GM12865 (cell line): ENCODE measurements at places on chromosomes 12 and 14.

DNA sequence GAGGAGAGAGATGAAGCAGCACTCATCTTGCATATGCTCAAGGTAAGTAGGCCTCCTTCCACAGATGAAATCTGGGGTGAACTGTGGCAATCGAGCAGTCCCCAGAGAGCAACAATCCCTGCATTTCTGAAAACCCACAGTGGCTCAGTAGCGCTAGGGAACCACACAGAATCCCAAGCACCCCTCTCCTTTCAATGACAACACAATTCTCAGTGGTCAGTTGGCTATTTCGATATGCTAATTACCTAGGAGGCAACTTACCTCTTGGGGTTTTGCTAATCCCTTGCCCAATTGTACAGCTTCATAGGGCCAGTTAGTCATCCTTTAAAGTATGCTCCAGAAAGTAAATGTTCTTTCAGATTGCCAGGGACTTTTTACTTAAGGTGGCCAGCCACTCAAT, 1035.7 kb downstream of the BCL11B start:
- peak; percentile 73 for DNase-seq

DNA sequence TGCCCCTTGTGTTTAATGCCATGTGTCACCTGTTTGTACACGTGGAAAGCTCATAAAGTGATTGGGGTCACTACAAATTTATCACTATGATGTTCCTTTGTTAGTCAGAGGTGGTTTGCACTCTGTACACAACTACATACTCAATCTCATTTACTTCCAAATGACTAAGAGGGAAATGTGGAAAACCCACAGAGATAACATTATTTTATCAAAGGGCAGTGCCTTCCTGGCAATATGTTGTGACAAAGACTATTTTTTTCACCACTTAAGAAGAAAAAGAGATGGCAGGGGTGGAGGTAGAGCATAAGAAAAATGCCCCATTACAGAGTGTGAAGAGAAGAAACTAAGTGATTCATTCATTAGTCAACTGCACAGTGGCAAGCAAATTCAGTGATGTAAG, 1064.1 kb upstream of the FLRT2 start:
- no peak for DNase-seq

GRCh38 chr14:96586921-96587822, 85.0 kb downstream of the PAPOLA start:
- no peak for DNase-seq

DNA sequence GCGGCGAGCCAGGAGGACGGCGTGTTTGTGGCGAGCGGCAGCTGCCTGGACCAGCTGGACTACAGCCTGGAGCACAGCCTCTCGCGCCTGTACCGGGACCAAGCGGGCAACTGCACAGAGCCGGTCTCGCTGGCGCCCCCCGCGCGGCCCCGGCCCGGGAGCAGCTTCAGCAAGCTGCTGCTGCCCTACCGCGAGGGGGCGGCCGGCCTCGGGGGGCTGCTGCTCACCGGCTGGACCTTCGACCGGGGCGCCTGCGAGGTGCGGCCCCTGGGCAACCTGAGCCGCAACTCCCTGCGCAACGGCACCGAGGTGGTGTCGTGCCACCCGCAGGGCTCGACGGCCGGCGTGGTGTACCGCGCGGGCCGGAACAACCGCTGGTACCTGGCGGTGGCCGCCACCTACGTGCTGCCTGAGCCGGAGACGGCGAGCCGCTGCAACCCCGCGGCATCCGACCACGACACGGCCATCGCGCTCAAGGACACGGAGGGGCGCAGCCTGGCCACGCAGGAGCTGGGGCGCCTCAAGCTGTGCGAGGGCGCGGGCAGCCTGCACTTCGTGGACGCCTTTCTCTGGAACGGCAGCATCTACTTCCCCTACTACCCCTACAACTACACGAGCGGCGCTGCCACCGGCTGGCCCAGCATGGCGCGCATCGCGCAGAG, 873 bp downstream of the PLXNC1 start:
- peak; percentile 85 for DNase-seq

DNA sequence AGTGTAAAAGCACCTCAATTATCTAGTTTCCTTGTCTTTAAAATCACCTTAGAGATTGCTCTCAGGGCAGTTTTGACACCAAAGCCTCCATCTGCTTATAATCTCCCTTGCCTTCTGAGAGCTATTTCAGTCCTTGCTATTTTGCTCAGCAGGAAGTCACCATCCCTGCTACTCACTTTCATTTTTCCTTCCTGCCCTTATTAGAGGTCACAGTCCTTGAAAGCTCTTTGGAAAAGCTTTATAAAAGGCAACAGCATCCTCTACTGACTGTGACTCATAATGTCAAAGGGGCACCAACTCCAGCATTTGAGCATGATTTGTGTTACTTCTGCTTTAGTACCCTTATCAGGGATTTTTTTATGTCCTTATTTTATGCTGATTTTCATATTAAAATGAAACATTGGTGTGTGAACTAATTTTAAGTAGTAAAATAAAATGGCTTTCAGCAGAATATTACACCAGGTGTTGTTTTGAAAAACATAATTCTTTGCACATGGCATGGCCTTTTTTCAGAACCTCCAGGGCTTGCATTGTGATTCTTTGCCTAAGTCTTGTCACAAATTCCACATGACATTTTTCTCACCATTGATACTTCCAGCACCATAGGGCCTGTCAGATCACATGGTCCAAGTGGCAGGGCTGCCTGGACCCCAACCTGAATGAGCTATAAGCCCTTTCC, 213.0 kb downstream of the ADAMTS20 start:
- peak; percentile 50 for DNase-seq

GRCh38 chr12:101612160-101612916, 17.6 kb downstream of the MYBPC1 start:
- DNase-seq, result no peak

DNA sequence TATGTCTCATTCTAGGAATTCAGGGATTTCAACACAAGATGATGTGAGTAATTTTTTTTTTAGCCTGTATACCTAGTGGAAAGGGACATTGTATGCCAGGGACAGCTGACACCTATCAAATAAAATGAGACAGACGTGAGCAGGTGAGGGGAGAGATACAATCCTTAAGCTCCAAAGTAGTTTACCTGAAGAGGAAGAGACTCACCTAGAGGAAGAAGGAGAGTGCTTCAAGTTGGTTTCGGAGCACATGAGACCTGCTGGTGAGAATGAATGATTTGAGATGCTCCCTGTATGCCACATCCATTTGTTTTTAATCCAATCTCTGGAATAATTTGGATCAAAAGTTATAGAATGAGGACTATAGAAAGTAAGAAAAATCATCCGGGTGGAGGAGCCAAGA, 915.4 kb upstream of the FBXO33 start:
- no peak for DNase-seq

- DNase-seq, result no peak
Measured at GRCh38 chr12:75704664-75705063, 193.3 kb upstream of the KRR1 start.

- peak; percentile 49 for DNase-seq
Measured at GRCh38 chr12:94175763-94176668, 27.6 kb downstream of the PLXNC1 start.

DNA sequence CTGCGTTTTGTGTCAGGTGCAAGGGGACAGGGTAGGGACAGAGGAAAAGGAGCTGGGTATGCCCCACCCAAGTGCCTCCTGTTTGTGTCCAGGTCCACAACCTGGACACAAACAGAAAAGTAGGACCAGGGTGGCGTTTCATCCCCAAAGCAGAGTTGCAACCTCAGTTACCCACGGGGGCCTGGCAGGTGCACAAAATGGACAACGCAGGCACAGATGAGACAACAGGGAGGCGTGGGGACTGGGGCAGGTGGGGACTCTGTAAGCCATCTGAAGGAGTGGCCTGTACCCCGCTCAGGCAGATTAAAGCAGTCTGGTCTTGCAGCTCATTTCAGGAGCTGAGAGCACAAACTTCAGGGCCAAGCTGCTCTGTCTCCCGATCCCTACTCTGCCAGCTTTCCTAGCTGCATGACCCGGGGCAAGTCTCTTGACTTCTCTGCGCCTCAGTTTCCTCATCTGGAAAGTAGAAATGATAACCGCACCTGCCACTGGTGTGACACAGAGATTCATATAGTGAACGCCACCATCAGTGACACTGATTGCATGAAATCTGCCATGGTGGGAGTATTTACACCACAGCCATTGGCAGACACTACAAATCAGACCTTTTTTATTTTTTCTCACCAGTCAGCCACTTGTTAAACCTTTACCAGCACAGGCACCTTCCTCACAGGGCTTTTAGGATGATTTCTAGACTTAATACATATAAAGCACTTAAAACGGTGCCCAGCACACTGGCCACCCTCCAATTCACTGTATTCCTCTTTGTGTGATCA, 123.0 kb downstream of the PHETA1 start:
- no peak for DNase-seq

GRCh38 chr12:56931474-56931978, 2.7 kb downstream of the SDR9C7 start:
- peak; percentile 74 for DNase-seq

- DNase-seq, result peak; percentile 70
Measured at GRCh38 chr12:7092229-7092985, at the start of gene C1R. Gene C1R (minus strand): TSS chr12:7092445. CDS start chr12:7092388, 57 bp downstream.
